Smooth muscle cell of the umbilical artery (primary cell): ENCODE measurements at places on chromosomes 5 and 9. TPM values are rescaled to one million over a fixed set of nuclear protein-coding genes. Genes with fewer than 3 reads are reported as not detected.

The NCS1 gene
- total RNA-seq: 79.9 and 127 TPM in 2 replicates

The ARHGEF39 gene
- total RNA-seq: 0.30 and 0.92 TPM in 2 replicates

The NUDCD2 gene
- 4.7 and 6.5 TPM in 2 replicates for total RNA-seq

The C9orf153 gene
- total RNA-seq: 0.30 and 1.1 TPM in 2 replicates

The PDCD1LG2 gene
- 8.3 and 40.0 TPM in 2 replicates for total RNA-seq

The FOXD4L4 gene
- total RNA-seq: 0.18 TPM in 1 of 2 replicates, not detected in the other

The DNAI1 gene
- total RNA-seq: not detected in 2 replicates

The ACTBL2 gene
- 0.89 and 1.4 TPM in 2 replicates for total RNA-seq

The NMRK1 gene
- 20.2 and 21.2 TPM in 2 replicates for total RNA-seq

The PCDHGB6 gene
- total RNA-seq: 2.4 and 2.8 TPM in 2 replicates

The LRRC70 gene
- 0.83 and 1.2 TPM in 2 replicates for total RNA-seq

The HABP4 gene
- total RNA-seq: 11.3 and 13.7 TPM in 2 replicates

The LCN12 gene
- 0.30 and 0.51 TPM in 2 replicates for total RNA-seq

The AQP7 gene
- total RNA-seq: not detected in 2 replicates

The FST gene
- total RNA-seq: 12.9 and 16.6 TPM in 2 replicates

The LCN1 gene
- 0.59 TPM in 1 of 2 replicates, not detected in the other for total RNA-seq

The SAXO1 gene
- total RNA-seq: 0.05 TPM in 1 of 2 replicates, not detected in the other

The PCDHB7 gene
- 0.18 and 0.89 TPM in 2 replicates for total RNA-seq

The PAPPA gene
- 211 and 268 TPM in 2 replicates for total RNA-seq

The C5orf34 gene
- total RNA-seq: 2.4 and 4.2 TPM in 2 replicates

The OR13C2 gene
- not detected in 2 replicates for total RNA-seq

The NDST1 gene
- 79.0 and 119 TPM in 2 replicates for total RNA-seq

The RECK gene
- 54.0 and 66.6 TPM in 2 replicates for total RNA-seq

The PCDHB14 gene
- 0.42 and 1.5 TPM in 2 replicates for total RNA-seq

The SMIM33 gene
- not detected in 2 replicates for total RNA-seq

The LURAP1L gene
- 9.0 and 33.0 TPM in 2 replicates for total RNA-seq

The PCDHGC4 gene
- 2.4 and 3.5 TPM in 2 replicates for total RNA-seq
